Nasal cavity respiratory epithelium epithelial cell of viscerocranial mucosa (primary cell): ENCODE measurements at places on chromosomes 7 and 10. TPM values are rescaled to one million over a fixed set of nuclear protein-coding genes. Genes with fewer than 3 reads are reported as not detected.

The NKX6-2 gene
- total RNA-seq: not detected in 2 replicates

The MYOF gene
- total RNA-seq: 173 and 292 TPM in 2 replicates

The IL2RA gene
- total RNA-seq: not detected in 2 replicates

The ITPRID1 gene
- total RNA-seq: not detected in 2 replicates

The IFIT1B gene
- total RNA-seq: not detected in 2 replicates

The ENKUR gene
- under 0.01 and 0.07 TPM in 2 replicates for total RNA-seq

The TMEM213 gene
- total RNA-seq: not detected in 2 replicates

The UCN3 gene
- not detected in 2 replicates for total RNA-seq
